ENCODE measurements at places on chromosomes 3 and 15. TPM values are rescaled to one million over a fixed set of nuclear protein-coding genes. Genes with fewer than 3 reads are reported as not detected.

DNA sequence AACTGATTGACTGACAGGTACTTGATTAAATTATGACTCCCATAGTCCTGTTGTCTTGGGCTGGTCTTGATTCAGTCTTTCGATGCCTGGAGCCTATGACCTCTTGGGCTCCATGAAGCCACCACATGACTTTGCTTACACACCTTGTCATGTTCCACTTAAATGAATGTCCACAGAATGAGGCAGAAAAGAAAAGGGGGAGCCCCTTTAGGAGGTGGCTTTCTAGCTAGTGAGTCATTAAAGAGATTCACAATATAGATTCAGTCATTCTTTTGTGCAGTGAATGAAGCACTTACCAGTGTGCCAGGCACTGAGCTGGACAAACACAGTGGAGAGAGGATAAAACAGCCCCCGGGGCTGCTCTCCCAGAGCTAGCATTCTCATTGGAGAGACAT, 17.1 kb downstream of the VIPR1 start:
- no peak for DNase-seq

GRCh38 chr15:92819278-92820235, 80.6 kb upstream of the CHD2 start:
- DNase-seq = no peak

DNA sequence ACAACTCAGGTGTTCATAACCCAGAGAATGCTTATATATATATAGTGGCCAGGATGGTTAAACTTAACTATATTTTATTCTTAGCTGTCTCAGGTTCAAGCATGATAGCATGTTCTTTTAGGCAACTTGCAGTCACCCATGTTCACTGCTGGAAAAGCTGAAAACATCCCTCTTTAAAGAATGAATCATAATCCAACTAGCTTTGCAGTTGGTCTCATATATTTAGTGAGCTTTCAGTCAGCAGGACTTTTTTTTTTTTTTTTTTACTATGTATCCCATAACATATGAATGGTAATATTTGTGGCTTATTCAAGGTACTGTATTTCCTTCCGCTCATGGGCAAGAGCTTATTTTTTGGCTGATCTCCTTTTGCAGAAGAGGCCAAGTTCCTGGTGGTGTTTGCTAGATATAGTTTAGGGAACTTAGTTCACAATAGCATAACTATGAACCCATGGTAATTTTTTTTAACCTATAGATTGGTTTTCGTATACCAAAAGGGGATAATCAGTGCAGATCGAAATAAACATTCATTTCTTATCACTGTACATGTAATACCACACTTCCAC, 77.6 kb downstream of the CMSS1 start:
- no peak for DNase-seq

GRCh38 chr3:134598763-134599545, 51.9 kb downstream of the KY start:
- no peak for DNase-seq

- DNase-seq = peak; percentile 34
These were observed 16.6 kb downstream of the HAPLN3 start for GRCh38 chr15:88878720-88879184.

DNA sequence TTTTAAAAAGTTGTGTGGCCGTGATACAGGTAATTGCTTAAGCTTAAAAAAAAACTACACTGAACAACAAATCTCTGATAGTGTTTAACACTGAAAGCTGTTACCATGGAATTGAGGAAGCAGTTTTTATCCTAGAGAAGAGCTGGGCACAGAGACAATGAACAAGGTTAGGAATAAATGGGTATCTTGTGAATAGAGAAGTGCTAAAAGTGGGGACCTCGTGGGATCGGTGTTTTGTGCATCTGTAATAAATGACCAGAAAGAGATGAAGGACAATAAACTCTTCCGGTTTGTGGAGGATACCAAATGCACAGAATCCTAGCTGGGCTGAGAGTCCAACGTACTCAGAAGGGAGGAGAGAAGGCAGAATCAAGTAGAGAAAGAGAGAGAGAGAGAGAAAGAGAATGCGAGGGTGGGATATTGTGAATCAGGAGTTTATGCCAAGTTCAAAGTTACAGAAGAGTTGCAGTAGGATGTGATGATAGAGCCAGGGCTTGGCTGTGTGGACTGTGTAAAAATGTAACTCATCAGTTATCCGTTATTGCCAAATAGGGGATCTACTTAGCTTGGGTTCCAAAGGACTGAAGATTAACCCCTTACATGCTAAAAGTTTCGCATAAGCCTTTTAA, 148.9 kb downstream of the IL20RB start:
- DNase-seq = peak; percentile 6

DNA sequence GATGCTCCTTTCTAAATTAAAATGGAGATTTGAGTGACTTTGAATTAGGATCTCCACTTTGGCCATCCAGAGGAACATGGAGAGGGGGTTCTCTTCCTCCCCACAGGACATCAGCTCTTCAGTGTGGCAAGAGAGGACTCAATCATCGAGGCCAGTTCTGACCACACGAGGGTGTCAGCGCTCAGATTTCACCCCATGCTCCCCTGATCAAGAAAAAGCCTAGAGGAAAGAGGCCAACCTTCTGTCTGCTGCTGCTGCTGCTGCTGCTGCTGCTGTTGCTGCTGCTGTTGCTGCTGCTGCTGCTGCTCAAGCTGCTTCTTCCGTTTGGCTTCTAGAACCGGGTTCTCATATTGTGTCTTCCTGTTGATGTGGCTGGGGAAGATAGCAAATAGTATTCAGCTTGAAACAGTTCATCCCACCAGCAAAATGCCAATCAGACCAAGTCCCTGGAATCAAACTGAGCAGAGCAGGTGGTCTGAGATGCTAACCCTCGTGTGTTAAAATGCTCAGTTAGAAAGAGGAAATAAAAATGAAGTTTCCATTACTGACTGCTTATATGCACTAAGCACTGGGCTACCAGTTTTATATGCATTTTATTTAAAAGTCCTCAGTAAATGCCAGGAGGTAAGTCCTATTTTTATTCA, 599.0 kb downstream of the MAGI1 start:
- DNase-seq = peak; percentile 60

The CFAP92 gene
- total RNA-seq = 0.49 TPM

The CEP70 gene
- total RNA-seq = 14.6 TPM

All from fibroblast of the aortic adventitia (primary cell).